ENCODE measurements at places on chromosomes 3 and 15. TPM values are rescaled to one million over a fixed set of nuclear protein-coding genes. Genes with fewer than 3 reads are reported as not detected.

TNFAIP8L3 gene
- polyA plus RNA-seq = 1.5 TPM

DNA sequence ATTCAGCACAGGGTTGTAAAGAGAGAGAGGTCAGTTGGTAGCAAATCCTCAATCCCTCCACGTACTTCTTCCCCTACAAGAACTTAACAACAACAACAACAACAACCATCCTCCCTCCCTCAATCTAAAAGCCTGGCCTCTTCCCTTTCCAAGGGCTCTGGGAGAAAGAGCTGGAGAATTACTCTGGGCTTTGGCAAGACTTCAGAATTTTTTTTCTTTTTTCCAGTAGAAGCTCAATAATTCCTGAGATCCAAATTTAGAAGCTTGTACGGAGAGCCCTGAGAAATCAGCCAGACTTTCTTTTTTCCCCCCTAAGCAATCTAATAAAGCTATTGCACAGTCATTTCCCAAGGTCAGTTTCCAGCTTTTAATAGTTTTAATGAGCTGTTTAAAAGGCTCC lies 95.8 kb upstream of the CACNA2D3 start:
- DNase-seq = no peak

CSPG4 gene
- 10.2 TPM for polyA plus RNA-seq

DNA sequence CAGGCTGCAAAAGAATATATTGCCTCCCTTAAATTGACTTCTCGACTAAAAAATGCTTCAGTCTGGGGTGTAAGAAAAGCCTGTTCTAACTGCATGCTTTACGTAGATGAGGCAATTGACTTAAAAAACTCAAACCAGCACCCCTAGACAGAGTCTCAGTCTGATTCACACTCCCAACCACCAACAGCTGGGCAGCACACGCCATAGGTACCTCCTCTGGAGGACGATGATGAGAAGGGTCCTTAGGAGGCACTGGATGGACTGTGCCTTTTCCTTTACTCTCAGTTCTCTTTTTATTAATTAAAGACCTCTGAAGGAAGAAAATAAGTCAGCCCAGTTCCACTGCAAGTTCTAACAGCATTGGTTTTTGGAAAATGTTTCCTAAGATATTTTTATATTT lies 175.0 kb downstream of the PDZRN3 start:
- no peak for DNase-seq

DNA sequence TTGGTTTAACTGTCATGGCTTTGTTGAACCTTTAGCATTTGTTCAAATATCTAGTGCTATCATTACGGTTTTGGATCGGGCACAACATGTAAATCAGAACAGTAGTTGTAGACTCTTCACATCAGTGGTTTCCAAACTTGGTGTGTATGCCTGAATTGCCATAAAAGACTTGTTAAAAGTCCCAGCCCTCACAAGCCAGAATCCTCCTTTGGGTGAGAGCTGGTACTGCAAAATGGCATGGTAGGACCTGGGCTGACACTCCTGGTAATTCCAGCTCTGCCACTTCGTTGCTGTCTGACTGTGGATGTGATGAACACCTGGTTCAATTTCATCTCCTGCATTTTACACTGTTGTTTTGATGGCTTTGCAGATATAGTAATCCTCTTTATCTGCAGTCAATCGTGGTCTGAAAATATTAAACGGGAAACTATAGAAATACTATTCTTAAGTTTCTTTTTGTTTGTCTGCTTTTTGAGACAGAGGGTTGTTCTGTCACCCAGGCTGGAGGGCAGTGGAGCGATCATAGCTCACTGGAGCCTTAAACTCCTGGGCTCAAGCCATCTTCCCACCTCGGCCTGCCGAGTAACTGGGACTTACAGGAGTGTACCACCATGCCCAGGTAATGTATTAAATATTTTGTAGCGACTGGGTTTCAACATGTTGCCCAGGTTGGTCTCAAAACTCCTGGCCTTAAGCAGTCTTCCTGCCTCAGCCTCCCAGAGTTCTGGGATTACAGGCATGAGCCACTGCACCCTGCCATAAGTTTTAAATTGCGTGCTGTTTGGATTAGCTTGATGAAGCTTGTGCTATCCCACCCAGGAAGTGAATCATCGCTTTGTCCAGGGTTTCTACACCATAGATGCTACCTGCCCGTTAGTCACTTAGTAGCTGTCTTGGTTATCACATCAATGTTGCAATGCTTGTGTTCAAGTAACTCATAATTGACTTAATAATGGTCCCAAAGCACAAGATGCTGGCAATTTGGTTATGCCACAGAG lies 61.6 kb downstream of the RAB7A start:
- no peak for DNase-seq

DNA sequence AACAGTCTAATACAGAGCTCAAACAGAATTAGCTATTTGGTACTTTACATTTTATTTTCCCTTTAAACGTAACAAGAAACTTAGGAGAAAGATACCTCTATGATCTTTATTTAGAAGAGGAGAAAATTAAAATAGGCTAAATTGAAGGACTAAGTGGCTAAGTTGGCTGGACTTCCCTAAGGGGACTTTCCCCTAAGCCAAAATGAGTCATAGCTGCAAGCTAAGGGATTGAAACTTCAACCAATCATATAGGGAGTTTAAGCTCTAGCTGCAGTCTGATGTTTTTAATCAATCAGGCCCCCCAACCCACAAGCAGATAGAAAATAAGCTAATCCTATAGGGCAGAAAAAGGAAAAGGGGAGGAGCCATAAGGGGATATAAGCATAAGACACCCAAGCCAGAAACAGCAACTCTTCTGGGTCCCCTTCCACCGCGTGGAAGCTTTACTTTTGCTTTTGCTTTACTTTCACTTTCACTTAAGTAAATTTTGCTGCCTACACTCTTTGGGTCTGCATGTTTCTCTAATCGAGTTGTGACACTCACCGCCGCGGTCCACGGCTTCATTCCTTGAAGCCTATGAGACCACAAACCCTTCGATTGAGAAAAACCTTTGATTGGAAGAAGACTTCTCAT lies 1108.5 kb upstream of the EPHA6 start:
- no peak for DNase-seq

MYL3 gene
- polyA plus RNA-seq = 23.7 TPM

GRCh38 chr15:42101861-42102260 lies 7.5 kb upstream of the PLA2G4D start:
- DNase-seq = no peak

GRCh38 chr3:28198974-28199373 lies 42.4 kb upstream of the CMC1 start:
- no peak for DNase-seq

DNA sequence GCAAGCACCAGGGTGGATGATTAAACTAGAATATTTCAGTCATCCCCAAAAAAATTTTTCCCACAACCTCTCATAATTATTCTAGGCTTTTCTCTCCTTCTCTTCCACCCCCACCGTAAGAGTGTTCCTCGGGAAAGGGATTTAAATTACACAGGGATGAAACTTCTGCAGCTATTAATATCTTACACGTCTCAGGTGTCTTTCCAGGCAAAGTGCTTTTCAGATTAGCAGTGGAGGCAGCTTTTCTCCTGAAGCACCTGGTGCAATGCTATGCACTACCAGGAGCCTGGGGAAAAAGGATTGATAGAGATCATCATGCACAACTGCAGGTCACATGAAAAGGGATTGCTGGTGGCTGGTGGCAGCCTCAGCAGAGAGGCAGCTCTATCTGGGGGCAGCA lies 250.4 kb downstream of the NTRK3 start:
- no peak for DNase-seq

All from left renal cortex interstitium (tissue), 4 donors.